ENCODE measurements at places on chromosomes 11 and 22.

GRCh38 chr11:2090172-2091111 lies 48.7 kb downstream of the IGF2 start:
- DNase-seq: no peak

- no peak for DNase-seq
Measured at GRCh38 chr22:36303874-36304273, 50.9 kb downstream of the APOL1 start.

DNA sequence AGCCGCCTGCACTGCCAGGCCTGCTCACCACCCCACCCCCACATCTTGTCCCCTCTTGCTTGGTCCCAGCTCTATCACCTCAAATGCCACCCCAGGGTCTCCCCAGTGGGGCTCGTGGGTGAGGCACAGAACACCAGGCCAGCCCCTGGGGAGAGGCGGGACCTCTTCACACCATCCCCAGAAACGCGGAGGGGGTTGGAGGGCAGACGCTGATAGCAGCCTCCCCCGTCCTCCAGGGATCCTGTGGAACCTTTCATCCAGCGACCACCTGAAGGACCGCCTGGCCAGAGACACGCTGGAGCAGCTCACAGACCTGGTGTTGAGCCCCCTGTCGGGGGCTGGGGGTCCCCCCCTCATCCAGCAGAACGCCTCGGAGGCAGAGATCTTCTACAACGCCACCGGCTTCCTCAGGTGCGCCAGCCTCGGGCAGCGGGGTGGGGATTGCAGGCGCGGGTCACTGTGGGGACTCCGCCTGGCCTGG lies 5.8 kb downstream of the PKP3 start:
- no peak for DNase-seq

DNA sequence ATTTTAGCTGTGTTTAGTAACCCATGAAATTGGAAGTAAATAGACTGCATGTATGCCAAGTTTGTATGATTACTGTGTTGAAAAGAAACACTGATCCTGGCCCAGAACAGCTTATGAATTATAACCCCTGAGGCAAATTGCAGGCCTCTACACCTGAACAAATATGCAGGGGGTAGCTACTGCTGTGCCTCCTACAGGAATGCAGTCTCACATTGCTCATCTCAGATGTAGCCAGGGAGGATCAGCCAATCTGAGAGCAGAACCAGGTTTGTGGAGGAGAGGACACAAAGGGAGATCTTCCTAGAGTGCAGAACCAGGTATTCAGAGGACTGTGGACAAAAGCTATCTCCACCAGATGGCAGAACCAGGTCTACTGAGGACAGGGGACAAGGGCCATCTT lies 442.2 kb upstream of the DDI1 start:
- no peak for DNase-seq

DNA sequence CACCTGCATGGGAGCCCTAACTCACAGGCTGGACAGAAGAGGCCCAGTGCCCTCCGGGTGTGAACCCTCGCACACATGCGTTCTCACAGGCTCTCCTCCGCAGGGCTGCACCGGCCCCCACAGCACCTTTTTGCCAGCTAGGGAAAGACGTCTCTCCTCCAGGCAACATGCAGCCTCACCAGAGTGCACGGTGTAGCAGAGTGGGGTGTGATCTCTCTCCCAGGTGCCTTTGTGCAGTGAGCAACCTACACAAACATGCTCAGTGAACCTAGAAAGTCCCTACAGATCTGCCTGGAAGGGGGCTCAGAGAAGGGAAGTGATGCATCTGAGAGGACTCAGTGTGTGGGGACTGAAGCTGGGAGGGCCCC lies 3.7 kb upstream of the CARNS1 start:
- DNase-seq: no peak

- no peak for DNase-seq
Measured at GRCh38 chr11:64754124-64754918, 5.5 kb downstream of the PYGM start.

- DNase-seq: no peak
Measured at GRCh38 chr11:13595166-13595565, 73.3 kb upstream of the FAR1 start.

DNA sequence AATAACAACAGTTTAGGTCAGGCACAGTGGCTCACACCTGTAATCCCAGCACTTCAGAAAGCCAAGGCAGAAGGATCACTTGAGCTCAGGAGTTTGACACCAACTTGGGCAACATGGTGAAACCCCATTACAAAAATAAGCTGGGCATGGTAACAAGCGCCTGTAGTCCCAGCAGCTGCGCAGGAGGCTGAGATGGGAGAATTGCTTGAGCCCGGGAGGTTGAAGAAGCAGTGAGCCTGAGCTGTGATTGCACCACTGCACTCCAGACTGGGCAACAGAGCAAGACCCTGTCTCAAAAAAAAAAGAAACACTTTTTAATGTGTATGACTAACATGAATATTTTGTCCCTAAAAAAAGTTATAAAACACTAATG lies 24.5 kb upstream of the TFIP11 start:
- DNase-seq: no peak

GRCh38 chr11:57480409-57481137 lies 20.2 kb downstream of the RTN4RL2 start:
- peak; percentile 69 for DNase-seq

DNA sequence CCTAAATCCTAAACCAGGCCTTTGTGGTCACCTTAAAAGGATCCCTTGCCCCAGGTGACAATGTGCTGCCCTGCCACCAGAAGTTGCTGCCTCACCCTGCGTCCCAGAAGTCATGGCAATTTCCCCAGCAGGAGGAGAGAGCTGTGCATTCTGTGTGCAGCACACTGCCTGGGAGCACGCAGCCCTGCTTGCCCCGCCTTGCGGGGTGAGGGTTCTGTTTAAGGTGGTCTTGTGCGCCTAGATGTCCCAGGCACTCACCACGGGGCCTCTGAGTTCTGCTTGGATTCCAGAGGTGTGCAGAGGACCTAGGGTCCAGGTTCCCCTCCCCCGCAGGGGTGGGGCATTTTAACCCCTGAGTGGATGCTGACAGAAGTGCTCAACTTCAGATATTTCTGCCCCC lies 95.0 kb downstream of the GRAMD1B start:
- no peak for DNase-seq

DNA sequence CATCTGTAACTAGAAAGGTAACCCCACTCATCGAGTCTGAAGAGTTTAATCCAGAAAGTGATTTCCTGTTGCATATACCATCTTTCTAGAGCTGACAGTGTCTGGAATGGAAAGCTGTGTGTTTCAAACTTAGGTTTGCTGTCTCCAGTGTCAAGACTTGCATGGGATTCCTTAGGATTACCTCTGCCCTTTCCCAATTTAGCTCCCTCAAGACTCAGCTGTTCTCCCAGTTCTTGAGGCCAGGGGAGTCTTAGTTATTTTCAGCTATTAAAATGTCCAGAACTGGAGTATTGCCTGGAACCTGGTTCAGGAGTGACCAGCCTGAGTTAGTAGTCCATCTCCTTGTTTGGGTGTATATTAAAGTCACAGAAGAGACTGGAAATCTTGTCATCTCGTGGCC lies 25.0 kb upstream of the LDHA start:
- no peak for DNase-seq

GRCh38 chr11:21480240-21480639 lies 712.6 kb upstream of the ANO5 start:
- no peak for DNase-seq

- DNase-seq: no peak
Measured at GRCh38 chr22:37320726-37321677, 38.7 kb downstream of the CYTH4 start.

GRCh38 chr11:8087185-8087584 lies 6.2 kb downstream of the TUB start:
- DNase-seq: no peak

GRCh38 chr11:111699579-111700156 lies 66.5 kb downstream of the PPP2R1B start:
- DNase-seq: peak; percentile 47

DNA sequence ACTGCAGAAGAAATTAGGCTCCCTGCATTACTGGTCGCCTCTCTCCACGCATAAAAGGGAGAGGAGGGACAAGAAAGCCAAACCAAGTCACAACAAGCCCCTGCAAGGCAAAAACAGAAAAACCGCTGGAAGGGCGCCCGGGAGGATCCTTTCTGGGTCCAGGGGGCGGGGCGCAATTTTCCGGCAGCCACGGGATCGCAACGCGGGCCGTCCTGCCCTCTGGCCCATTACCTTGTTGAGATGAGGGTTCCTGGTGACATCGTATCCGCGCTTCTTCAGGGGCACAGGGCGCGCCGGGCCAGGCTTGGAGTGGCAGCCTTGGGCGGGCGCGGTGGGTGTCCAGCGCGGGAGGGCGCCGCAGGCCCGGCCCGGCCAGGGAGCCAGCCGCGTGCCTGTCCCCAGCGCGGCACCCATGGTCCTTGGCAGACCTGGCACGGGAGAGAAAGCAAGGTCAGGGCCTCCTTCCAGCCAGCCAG lies 847 bp downstream of the ME3 start:
- no peak for DNase-seq

All from hematopoietic multipotent progenitor cell treated with erythropoietin and hydrocortisone succinate and interleukin-3 and kit ligand, for 17 days (in vitro differentiated cells).